Stimulated activated CD8-positive, alpha-beta memory T cell treated with anti-CD3 and anti-CD28 coated beads, Interleukin-7, amount 100 ng/mL, for 1 hour (primary cell): ENCODE measurements at places on chromosomes 3 and 15.

DNA sequence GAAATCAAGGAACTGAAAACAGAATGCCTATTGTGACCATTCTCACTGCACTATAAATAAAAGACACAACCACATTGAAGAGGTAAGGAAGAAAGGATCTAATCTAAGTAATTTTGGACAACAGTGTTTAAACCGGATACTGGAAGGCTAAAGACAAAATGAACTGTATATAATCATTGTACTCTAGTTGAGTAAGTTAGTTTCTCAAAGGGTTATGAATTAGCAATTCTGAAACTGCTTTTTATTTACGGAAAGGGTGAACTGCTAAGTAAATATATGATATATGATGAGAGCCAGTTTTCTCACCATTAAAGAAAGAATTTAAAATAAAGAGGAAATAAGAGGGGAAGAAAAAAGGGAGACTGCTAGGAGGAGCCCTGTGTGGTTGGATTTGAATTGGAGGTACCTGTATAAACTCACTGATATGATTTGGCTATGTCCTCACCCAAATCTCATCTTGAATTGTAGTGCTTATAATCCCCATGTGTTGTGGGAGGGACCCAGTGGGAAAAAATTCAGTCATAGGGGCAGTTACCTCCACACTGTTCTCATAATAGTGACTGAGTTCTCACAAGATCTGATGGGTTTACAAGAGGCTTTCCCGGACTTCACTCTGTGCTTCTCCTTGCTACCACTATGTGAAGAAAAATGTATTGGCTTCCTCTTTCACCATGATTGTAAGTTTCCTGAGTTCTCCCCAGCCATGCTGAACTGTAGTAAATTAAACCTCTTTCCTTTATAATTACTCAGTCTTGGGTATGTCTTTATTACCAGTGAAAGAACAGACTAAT, 607.7 kb downstream of the PYDC2 start:
- no peak for DNase-seq

DNA sequence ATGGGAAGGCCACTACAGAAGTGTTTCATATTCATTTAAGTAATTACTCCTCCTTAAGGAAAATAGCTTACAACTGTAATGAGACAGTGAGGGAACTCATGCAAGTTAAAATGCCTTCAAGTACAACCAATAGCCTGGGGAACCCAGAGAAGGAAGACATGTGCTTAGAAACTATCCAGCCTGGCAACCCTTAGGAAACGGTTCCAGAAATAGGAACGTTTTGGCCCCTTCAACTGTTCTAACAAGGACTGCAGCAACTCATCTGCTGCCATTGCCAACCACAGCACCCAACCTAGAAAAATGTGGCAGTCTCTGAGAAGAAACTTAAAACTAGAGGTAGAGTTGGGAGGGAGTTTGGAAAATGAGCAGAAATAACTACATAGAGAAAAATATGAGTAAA, 147.5 kb upstream of the STRIT1 start:
- no peak for DNase-seq

- no peak for DNase-seq
Observed at GRCh38 chr3:59508273-59508672, 458.4 kb upstream of the CFAP20DC start.

- DNase-seq: no peak
Observed at GRCh38 chr3:115588201-115589115, 34.9 kb upstream of the GAP43 start.

DNA sequence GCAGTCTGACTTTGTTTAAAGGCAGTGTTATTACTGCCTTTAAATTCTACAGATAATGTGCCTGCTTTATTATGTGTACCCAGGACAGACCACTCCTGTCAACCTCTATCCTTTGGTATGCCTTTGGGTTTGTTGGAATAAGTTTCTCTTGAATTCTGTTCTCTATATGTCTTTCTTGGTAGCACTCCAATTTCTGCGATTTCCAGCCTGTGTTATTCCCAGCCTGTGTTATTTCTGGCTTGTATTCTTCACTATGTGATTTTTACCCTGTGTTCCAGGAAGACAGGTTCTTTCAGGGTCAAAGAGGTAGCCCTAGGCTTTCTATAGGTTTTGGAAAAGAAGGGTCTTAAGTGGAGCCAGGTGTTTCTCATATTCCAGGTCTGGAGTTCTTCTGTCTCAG, 407.4 kb upstream of the AZI2 start:
- DNase-seq: no peak

DNA sequence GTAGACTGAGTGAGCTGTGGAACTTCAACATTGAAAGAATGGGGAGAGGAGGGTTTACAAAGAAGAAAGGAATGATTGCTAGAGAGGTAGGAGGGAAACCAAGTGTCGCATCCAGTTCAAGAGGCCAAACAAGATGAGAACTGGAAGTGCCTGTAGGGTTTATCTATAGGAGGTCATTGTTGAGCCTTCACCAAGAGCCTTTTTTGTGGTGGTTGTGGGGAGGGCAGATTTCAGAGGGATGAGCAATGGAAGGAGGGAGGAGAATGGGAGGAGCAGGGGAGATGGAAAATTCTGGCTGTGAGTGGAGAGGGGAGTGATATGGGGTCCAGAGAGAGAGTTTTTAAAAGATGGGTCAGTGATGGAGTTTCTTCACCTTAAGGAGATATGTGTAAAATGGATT, 8.5 kb downstream of the PDIA5 start:
- no peak for DNase-seq

DNA sequence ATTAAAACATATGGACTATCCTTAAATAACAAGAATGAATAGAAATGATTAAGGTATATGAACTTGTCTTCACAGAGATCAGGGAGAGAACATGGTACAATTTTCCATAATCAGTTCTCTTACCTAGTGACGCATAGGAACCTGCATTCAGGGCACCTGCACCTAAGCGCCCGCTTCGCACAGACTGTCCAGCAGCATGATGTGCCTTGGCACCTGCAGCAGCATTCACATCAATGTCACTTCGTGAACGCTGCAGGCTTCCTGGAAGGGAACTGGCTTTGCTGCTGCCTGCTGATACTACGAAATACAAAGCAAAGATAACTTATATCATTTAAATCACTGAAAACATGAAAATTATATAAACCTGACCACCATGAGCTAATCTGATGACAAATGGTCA, 115.2 kb downstream of the CLASP2 start:
- no peak for DNase-seq

DNA sequence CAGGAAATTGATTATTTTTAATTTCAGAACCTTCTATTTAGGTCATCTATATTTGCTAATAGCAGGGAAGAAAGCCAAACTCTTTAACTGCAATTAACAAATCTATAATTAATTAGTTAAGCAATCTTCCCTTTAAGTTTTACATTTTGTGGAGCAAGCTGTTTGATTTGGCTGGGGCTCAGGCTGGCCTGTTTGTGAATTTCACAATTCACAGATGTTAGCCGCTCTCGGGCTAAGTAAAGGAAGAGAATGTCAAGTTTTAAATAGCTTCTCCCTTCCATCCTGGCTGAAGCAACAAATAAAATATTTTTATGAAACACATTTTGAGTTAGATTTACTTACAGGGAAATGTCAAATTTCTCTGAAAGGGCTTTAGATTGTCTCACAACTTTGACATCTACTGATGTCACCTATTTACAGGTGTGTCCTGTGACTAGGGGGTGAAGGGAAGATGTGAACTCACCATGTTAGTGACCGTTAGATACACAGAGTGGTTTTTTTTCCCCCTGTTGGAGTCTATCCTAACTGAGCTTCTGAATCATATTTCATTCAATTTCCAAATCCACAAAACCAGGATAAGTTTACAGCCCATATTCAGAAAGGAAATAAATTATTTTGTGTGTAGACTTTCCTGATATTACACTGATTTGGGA, 1.3 kb upstream of the TP63 start:
- DNase-seq: no peak

GRCh38 chr3:114899186-114899931, 247.7 kb downstream of the ZBTB20 start:
- DNase-seq: no peak

GRCh38 chr15:62841891-62842559, 200.5 kb upstream of the TPM1 start:
- no peak for DNase-seq

GRCh38 chr3:29281344-29282241, 722 bp downstream of the RBMS3 start:
- DNase-seq: no peak

DNA sequence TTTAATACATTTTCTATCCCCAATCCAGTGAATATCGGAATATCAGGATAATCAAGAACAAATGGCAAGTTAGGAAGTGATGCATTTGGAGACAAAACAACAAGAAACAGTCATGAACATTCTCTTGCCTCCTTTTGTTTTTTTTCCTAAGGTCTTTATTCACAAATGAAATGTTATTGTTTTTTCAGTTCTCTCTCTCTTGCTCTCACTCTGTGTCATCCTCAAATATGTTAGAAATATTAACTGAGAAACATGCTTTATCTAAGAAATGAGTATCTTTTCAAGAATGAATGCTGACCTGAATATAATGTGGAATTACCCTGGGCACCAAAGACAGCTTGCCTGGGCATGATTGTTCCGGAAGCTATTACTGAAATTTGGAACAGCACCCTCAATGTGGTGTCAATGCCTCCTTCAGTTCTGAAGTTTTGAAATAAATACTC, 51.3 kb downstream of the RBMS3 start:
- no peak for DNase-seq

DNA sequence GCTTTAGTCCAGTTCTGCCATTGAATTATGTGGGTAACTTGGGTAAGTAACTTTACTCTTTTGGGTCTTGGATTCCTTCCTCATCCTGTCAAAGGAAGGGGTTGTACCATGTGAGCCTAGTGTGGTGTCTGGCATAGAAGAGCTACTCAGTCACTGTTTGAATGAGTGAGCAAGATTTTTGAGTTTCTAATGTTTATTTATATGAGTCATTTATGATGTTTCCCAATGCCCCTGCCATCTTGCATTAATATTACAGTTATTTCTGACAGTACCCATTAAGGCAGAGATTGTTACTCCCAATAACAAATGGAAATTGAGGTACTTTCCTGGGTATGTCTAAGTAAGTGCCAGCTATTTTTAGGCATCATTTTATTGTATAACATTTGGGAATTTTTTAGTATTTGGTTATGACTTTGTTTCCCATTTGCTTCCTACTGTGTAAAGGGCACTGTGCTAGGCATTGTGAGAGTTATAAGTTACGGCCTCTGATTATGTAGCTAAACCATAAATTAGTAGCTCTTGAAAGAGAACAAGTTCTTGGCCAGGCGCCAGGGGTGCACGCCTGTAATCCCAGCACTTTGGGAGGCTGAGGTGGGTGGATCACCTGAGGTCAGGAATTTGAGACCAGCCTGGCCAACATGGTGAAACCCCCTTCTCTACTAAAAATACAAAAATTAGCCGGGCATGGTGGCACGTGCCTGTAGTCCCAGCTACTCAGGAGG, 23.5 kb downstream of the NR1D2 start:
- no peak for DNase-seq

DNA sequence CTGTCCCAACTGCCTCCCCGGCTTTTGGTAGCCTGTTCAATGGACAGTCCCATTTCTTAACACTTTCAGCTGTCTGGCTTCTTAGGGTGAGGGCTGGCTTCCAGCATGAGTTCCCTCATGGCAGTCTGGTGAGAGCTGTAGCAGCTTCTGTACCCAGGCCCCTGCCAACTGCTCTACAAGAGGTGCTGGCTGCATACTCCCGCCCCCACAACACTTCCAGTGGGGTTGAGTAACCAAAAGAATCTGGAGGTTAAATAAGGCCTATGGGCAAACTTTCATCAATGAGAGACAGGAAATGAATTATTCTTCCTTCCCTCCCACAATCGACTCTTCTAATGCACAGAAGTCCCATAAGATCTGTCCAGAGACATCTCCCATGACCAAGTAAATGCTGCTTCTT, 145.0 kb downstream of the NEK10 start:
- DNase-seq: no peak

- DNase-seq: no peak
Observed at GRCh38 chr3:67808906-67809305, 154.5 kb upstream of the SUCLG2 start.

DNA sequence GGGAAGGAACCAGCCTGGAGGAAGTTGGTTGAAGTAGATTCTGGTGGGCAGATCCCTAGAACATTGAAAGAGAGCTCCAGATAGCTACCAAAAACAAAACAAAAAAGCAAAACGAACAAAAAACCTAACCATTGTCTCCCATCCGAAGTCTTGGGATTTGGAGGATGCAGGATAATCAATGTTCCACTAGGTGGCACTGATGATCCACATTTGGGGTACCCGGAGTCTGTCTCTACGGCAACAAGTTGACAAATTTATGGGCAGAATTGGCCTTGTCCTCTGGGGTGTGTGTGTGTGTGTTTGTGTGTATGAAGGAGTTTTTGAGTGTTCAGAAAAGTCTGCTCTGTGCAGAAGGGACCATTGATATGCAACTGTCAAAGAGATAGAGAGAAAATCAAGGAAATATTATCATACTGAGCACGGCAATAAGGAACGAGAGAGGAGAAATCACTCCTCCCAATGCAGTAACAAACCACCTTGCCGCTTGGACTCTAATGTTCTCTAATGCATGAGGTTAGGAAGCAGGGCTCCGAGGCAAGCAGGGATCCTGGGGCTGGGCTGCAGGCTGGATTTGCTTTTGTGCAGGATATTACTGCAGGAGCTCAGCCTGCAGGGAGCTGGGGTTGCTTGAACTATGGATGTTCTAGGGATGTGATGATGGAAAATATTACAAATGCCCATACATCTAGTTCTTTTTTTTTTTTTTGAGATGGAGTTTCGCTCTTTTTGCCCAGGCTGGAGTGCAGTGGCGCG, 59.8 kb upstream of the KLHL25 start:
- DNase-seq: no peak

GRCh38 chr3:186627852-186628414, 12.3 kb upstream of the FETUB start:
- DNase-seq: no peak

GRCh38 chr3:46918634-46919033, 41.1 kb downstream of the PTH1R start:
- no peak for DNase-seq

GRCh38 chr15:39429898-39430357, 151.0 kb upstream of the THBS1 start:
- no peak for DNase-seq

DNA sequence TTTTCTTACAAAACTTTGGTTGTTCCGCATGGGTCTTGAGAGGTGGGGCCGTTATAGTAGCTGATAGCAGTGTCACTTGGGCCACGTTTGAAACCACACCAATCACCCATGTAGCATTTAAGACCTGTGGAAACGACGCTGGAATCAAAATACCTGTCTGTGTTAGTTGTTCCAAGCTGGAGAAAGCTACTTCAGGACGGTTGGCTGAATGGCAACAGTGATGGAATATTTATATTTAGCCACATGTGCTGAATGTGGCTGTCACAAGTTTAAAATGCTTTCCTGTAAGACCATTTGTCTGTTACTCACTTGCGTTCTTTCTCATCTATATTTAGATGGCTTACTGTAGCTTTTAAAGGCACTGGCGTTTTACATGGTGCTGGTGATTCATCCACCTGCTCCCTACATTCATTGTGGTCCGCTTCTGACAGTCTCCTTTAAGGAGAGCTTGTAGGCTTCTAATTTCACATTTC, 1.4 kb downstream of the DNAJA4 start:
- no peak for DNase-seq

DNA sequence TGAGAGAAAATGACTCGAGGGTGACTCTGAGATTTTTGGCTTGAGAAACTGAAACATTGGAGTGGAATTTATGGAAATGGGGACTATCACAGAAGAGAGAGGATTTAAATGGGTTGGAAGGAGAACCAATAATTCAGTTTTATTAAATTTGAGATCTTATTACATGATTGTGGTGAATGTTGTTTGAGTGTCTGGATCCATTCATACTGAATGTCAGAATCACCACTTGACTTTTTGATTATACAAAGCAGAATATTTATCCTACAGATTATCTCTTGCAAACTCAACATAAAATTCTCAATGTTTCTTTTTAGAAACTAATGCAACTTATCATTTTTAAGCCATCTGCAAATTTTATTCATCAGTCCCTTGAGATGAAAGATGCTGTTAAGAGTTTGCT, 332.8 kb downstream of the CNTN3 start:
- DNase-seq: no peak
